Ovary (tissue), 10 donors: ENCODE measurements at places on chromosomes 1 and 21.

DNA sequence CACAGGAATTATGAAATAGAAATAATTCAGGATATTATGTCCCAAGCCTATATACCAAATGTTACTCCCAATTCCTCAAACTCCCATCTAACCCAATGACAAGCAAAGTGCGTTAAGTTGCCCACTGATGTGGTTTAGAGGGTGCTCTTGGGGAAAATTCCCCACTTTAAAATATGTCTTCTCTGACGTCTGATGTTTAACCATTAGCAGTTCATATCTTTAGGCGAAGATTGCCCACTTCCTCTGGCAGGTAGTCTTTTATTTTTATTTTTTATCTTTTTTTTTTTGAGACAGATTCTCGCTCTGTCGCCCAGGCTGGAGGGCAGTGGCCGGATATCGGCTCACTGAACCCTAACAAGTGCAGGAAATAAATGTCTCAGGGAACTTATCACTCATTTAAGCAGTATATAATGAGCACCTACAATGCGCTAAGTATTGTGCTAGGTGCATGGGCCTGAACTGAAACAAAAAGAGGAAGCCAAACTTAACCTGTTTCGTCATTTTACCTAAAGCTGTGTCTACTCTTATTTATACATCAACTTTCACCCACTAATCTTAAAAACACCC, 1.3 kb upstream of the LYST start:
- no peak for DNase-seq

DNA sequence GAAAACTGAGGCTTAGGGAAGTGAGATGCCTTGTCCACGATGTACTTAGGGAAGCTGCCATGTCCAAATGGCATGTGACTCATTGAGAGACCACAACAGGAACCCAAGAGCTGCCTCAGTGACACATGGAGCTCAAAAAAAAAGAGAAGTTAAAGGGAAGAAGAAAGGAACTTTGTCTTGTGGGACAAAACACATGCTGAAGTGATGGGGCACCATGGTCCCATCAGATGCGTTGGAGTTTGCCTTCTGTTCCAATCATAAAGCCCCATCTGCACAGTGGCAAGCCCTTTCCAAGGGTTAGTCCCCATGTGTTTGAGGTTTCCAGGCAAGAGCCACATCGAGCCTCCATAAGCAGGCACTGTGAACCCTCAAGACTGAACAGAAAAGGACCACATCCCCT, 8.0 kb downstream of the MED8 start:
- no peak for DNase-seq

- peak; percentile 33 for DNase-seq
Observed at GRCh38 chr1:978069-978834, 3.6 kb downstream of the PERM1 start.

- DNase-seq: no peak
Observed at GRCh38 chr1:6271554-6271953, 10.7 kb upstream of the GPR153 start.

DNA sequence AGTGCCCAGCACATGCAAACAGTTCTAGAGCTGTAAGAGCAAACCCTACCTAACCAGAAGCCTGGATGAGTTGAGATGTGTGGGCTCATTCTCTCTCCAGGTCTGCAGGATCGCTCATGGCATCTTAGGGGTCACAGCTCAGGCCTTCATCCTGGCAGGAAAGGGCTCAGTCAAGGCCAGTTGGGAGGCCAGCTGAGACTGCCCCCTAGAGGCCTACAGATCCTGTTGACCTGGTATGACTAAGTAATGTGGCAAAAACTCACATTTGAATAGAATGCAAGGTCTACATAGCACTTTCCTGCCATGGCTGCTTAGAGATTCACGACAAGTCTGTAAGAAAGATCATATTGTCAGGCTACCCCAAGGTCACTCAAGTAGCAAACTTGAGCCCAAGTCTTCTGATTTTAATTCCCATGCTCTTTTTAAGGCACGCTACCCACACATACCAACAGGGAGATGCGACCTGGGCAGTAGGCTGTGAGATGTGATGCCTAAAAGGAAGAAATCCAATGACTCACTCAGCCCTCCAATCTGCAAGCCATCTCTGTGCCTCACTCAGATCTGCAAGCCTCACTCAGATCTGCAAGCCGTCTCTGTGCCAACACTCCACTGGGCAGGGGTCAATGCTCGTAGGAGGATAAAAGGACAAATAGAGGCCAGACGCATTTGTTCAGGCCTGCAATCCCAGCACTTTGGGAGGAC, 5.1 kb upstream of the CAPN8 start:
- DNase-seq: no peak

DNA sequence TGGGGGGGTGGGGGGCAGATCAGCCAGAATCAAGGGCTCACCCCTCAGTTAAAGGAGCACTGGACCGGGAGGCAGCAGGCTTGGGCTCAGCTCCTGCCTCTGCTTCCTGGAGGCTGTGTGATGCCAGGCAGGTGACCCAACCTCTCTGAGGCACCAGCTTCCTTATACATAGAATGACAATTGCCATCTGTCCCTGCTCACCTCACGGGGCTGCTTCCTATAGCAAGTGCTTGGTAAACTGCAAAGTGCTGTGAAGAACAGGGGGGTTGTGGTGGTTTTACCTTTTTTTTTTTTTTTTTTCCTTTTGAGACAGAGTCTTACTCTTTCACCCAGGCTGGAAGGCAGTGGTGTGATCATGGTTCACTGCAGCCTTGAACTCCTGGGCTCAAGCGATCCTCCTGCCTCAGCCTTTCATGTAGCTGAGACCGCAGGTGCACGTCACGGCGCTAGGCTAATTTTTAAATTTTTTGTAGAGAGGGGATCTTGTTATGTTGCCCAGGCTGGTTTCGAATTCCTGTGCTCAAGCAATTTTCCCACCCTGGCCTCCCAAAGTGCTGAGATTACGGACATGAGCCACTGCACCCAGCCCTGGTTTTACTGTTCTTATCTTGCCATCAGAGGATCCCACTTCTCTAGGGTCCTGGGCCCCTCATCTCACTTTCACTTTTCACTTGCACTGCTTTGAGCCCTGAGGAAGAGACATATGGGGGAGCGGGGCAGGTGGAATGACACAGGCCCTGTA, 11.6 kb downstream of the KCNQ4 start:
- DNase-seq: no peak

DNA sequence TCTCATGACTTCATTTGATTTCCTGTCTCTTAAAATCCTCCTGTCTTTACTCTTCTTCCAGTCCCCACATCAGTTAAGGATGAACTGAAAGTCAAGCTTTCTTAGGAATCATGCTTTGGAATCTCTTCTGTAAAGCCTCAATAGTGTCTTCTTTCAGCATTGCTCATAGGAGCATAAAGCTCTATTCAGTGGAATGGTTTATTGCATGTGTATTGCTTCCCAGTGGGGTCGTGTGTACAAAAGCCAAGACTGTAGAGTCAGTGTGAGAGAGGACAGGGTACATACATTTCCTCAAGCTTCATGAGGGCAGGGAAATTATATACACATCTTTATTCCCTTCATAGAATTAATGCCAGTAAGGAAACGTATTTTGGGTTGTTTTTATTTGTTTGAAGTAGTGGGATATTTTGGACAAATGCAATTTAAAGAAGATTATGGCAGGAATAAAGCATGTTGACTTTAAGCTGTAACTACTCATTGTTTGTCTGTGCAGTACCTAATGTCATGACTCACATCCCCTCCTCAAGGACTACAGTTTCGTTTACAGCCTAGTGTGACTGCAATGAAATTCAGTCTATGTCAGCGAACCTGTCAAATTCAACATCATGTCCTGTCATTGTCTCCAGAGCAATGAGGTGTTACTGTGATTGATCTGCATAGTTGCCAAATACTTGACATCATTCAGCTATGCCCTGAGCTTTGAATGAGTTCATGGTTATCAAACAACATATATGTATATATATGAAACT, 2164.2 kb downstream of the NCAM2 start:
- DNase-seq: no peak

- no peak for DNase-seq
Observed at GRCh38 chr1:90142697-90143096, 147.8 kb downstream of the ZNF326 start.

- DNase-seq: no peak
Observed at GRCh38 chr21:31260790-31261189, 83.3 kb downstream of the TIAM1 start.

DNA sequence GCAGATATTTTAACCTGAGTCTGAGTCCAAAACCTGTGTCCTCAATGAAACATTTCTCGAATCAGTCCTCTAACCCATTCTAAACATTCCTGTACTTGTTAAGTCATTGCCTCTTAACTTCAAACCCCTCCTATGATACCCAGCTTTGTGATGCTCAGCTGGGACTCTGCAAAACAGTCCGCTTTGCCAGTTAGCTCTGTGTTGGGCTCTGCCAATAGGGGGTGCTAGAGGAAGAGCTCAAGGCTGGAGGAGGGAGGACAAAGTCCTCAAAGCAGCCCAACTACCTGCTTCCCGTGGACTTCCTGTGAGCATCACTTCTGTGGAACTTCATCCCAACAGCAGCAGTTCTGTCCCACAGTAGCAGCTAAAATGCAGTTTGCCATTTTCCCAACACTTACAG, 38.1 kb upstream of the SYT14 start:
- no peak for DNase-seq

- no peak for DNase-seq
Observed at GRCh38 chr1:111197598-111198284, 2.7 kb downstream of the DENND2D start.

DNA sequence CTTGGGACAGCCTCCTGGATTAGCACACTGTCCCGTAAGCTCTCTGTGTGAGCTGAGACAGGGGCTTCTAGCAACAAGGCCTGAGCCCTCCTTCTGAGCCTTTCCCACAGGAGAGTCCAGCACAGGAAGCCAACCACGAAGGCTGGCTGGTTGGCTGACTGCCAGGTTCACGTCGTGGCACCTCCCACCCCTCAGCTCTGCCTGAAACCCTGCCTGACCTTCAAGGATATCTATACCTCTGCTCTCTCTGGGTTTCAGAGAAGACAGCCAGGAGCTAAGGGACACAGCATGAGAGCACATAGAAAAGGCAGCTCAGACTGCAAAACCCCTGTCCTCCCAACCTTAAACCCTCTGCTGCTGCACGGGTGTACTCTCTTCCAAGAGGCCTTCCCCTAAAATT, 13.9 kb downstream of the DLGAP3 start:
- no peak for DNase-seq

DNA sequence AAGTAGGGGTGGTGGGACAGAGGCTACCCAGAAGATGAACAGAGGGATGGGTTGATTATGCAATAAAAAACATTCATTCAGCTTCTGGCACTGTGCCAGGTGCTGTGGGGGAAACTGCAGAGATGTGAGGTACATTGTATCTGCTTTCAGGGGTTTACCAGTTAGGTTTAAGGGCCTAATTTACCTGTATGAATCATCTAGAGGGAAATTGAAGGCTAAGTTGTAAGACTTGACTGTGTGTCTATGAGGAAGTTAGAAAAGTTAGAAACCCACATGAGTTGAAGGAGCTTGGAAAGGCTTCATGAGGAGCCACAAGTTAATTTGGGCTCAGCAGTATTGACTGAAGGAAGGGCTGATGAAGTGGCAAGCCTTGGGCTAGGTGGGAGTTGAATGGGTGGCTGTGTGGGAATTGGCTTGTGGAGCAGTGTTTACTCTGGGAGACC, 36.7 kb upstream of the APOBEC4 start:
- DNase-seq: no peak

GRCh38 chr1:156862584-156862983, 1.9 kb downstream of the NTRK1 start:
- no peak for DNase-seq

DNA sequence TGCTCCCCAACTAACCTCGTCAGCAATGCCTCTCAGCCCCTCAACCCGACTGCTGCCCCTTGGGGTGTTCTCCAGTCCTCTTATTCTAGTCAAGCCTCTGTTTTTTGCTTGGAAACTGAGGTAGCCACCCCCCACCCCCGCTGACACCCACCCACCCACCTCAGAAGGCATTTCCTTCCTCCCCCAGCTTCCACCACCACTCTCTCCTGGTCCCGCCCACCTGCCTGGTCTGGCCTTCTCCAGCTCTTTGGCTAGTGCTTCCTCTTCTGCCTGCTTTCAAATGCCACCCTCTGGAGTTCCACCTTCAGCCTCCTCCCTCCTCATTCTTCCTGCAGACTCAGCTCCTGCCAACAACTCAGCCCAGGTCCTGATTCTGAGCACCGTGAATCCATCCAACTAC, 35.3 kb downstream of the OLFML2B start:
- DNase-seq: no peak

- no peak for DNase-seq
Observed at GRCh38 chr1:117679868-117680267, 74.0 kb downstream of the TENT5C start.

GRCh38 chr1:30005972-30006619, 717.3 kb downstream of the MATN1 start:
- no peak for DNase-seq

DNA sequence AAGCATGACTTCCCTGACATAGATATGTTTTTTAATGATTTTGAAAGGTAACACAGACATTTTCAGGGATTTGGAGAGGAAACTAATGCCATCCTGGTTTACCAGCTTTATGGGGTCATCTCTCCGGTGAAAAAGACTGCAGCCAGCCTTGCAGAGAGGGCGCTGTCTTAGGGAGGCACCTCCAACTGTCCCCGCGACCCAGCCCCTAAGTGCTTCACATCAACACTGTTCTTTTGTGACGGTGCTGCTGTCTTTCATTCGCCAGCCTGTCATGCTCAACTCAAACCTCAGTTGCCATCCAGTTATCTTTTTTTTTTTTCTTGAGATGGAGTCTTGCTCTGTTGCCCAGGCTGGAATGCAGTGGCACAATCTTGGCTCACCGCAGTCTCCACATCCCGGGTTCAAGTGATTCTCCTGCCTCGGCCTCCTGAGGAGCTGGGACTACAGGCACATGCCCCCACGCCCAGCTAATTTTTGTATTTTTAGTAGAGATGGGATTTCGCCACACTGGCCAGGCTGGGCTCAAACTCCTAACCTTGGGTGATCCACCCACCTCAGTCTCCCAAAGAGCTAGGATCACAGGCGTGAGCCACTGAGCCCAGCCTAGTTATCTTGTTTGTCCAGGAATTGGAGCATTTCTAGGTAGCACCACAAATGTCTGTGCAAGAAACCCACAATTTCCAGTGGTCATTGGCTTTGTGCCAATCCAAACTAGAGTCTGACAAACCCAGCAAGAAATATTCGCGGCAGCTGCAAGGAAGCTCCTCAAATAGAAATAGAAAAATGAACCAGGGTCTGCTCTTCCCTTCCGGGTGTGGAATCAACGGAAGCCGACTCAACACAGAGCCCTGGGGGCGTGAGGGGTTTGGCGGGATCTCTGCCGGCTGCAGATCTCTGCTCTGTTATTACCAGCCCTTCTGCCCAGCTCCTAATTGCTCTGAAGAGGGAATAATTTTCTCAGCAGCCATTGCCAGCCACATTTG, 24.2 kb downstream of the PDE9A start:
- no peak for DNase-seq

GRCh38 chr1:165577707-165578106, 33.9 kb downstream of the LRRC52 start:
- DNase-seq: no peak

GRCh38 chr1:2230781-2231531, 2.8 kb downstream of the SKI start:
- peak; percentile 64 for DNase-seq

GRCh38 chr1:61368876-61369275, 286.5 kb downstream of the NFIA start:
- no peak for DNase-seq

- DNase-seq: no peak
Observed at GRCh38 chr1:32759521-32759981, 57.0 kb upstream of the SYNC start.
